ENCODE measurements at places on chromosomes 7 and 10. TPM values are rescaled to one million over a fixed set of nuclear protein-coding genes. Genes with fewer than 3 reads are reported as not detected.

The PIK3CG gene
- total RNA-seq = not detected

- H3K4me1 ChIP-seq = peaks cover 4% of the 10 kb centered on the region
- H3K36me3 ChIP-seq = no peaks in the 10 kb centered on the region
- H3K27ac ChIP-seq = no peak overlapping the region
- H3K27me3 ChIP-seq = no peaks in the 10 kb centered on the region
These were observed 415 bp upstream of the CNNM1 start for GRCh38 chr10:99328579-99329303.

GRCh38 chr10:52297747-52298146 is 16.3 kb upstream of the DKK1 start:
- H3K27ac ChIP-seq = no peak overlapping the region
- no peak for DNase-seq
- H3K27me3 ChIP-seq = no peaks in the 10 kb centered on the region
- H3K36me3 ChIP-seq = no peaks in the 10 kb centered on the region

DNA sequence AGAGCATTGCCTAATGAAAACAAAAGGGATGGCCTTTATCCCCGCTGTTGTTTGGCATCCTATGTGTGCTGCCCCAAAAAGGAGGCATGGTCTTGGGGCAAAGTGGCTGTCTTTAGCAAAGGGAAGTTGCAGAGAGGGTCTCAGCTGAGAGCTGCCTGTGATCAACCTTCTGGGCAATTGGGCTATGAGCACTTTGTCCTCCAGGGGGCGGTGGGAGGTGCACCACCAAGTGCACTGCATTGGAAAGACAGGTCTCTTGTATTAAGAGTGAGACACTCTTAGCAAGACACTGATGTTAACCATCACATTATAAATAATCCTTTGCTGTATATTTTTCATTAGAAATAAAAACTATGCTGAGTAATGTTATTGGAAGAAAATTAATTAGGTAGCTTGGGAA is 314.8 kb downstream of the POM121L12 start:
- no peak overlapping the region for H3K27ac ChIP-seq
- H3K27me3 ChIP-seq = no peaks in the 10 kb centered on the region
- H3K36me3 ChIP-seq = no peaks in the 10 kb centered on the region
- DNase-seq = peak; percentile 69
- H3K4me3 ChIP-seq = no peak overlapping the region
- H3K4me1 ChIP-seq = no peaks in the 10 kb centered on the region

GRCh38 chr7:6575281-6576023 is 1.8 kb upstream of the ZDHHC4 start:
- no peaks in the 10 kb centered on the region for H3K36me3 ChIP-seq
- H3K27me3 ChIP-seq = no peaks in the 10 kb centered on the region

GRCh38 chr10:12412666-12413368 is 63.5 kb downstream of the CAMK1D start:
- H3K36me3 ChIP-seq = no peaks in the 10 kb centered on the region
- no peaks in the 10 kb centered on the region for H3K4me1 ChIP-seq
- DNase-seq = peak; percentile 26
- H3K27me3 ChIP-seq = no peaks in the 10 kb centered on the region
